Naive thymus-derived CD8-positive, alpha-beta T cell (primary cell): ENCODE measurements at places on chromosomes 2 and 18.

DNA sequence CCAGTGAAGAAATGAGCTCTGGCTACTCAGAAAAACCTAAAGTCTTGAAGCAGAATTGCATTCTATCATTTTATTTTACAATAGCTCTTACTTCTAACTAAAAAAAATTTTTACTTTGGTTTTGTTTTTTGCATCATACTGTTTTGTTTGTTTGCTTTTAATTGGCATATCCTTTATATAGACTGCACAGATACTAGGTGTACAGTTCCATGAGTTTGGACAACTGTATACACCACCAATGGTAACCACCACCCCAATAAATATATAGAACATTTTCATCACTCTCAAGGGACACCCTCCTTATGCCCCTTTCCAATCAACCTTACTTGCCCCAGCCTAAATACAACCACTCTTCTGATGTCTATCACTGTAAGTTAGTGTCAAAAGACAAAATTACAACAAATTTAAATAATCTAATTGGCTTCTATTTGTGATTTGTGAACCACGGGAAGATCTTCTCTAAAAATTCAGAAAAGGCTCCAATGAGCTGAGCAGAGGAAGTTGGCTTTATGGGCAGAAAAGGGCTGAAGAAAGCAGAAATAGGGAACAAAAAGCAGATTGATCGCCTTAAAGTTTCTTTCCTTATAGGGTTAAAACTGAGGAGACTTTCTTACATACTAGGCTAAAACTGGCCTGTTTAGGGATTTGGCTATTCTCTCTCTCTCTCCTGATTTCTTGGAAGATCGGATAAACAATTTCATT is 22.2 kb upstream of the SOS1 start:
- DNase-seq: no peak

DNA sequence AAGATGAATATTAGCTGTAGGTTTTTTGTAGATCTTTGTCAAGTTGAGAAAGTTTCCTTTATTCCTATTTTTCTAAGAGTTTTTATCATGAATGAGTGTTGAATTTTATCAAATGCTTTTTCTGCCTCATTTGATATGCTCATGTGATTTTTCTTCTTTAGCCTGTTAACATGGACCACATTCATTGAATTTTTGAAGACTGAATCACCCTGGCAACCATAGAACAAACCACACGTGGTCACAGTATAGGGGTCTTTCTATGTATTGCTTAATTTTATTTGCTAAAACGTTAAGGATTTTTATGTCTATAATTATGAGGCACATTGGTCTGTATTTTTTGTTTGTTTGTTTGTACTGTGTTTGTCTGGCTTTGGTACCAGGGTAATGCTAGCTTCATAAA is 201.7 kb upstream of the CWC22 start:
- no peak for DNase-seq

DNA sequence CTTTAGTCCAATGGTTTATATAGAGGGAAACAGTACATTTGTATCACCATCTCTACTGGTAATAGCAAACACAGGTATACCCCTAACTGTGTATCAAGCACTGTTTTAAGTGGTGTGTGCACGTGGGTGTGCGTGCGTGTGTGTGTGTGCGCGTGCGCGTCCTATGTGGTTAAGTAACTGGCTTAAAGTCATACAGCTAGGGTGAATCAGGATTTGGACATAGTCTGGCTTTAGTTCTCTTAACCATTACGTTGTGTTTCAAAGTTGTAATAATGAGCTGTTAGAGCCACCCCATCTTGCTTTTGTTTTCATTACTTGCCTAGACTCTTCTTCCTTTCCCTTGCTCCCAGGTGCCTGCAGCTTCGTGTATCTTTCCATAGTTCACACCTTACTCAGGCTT is 2.1 kb downstream of the HADHB start:
- DNase-seq: peak; percentile 15

DNA sequence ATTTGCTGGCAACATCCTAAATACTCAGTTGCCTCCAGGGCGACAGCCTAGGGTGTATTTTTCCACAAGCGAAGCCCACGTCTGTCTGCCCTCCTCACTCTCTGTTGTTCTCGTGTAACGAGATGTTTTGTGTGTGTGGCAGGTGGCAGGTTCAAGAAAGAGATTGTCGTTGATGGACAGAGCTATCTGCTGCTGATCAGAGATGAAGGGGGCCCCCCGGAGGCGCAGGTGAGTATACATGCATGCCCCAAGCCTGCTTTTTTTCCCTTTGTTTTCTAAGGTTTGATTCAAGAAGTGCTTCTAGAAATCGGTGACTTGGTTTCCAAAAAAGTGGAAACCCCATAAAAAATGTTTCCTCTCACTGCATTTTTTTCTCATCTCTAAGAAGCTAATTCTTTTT is 247.0 kb downstream of the AGAP1 start:
- DNase-seq: no peak

- DNase-seq: no peak
These were observed 61.9 kb upstream of the SPP2 start for GRCh38 chr2:233988581-233988980.

- DNase-seq: no peak
These were observed 97.4 kb upstream of the NABP1 start for GRCh38 chr2:191580581-191580980.

- DNase-seq: no peak
These were observed 23.8 kb upstream of the BAZ2B start for GRCh38 chr2:159640176-159640575.

- DNase-seq: no peak
These were observed 207.1 kb downstream of the TDRD15 start for GRCh38 chr2:21330786-21331391.

- DNase-seq: no peak
These were observed 52.7 kb downstream of the MTX2 start for GRCh38 chr2:176321916-176322315.

DNA sequence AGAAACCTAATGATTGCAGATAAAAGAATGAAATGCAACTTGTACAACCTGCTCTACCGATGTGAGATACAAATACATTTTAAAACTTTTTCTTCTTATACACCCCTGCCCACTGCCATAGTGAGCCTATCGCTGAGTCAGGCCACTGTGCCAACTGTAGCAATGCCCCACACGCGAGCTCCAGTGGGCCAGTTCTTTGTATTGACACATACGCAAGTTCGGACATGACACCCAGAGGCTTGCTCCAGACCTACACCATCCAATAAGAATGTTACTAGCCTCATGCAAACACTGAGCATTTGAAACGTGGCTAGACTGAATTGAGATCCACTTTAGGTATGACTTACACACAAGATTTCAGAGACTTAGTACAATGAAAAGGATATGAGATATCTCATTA is 340.1 kb downstream of the ARHGAP15 start:
- DNase-seq: no peak

DNA sequence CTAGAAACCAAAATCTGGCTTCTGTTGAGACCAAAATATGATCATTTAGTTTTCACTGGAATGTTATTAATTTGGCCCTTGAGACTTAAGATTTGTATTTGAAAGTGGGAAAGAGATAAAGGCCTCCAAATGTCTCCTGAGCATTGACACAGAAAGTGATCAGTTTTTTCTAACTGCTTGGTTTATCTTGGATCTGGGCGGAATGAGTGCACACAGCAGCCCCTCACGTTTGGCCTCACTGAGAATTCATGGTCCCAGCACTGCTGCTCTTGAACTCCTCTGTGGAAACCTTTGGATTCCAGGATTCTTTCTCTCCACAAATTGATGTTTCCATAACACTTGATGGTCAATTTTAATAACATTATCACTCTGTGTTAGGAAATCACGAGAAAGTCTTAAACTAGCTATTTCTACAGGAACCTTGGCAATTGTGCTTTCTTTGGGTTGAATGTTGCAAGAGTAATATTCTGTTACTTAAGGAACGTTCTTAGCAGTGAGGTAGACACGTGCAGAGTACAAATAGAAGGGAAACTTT is 180.3 kb upstream of the BCL2L11 start:
- DNase-seq: no peak

DNA sequence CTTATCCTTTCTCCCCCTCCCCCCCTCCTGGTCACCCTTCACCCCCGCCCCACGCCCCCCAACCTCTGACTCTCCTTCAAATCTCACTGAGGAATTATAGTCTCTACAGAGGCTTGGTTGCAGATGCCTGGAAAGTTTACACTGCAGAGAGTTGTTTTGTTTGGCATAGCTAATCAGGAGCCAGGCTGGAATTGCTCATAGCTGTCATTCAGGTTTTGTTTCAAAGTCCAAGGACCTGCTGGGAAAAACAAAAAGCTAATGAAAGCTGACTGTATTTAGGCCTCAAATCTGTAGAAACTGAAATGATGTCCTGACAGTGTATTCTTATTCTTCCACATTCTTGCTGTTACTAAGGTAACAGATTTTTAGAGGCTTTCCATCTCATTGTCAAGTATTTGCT is 22.6 kb downstream of the GREB1L start:
- DNase-seq: no peak

DNA sequence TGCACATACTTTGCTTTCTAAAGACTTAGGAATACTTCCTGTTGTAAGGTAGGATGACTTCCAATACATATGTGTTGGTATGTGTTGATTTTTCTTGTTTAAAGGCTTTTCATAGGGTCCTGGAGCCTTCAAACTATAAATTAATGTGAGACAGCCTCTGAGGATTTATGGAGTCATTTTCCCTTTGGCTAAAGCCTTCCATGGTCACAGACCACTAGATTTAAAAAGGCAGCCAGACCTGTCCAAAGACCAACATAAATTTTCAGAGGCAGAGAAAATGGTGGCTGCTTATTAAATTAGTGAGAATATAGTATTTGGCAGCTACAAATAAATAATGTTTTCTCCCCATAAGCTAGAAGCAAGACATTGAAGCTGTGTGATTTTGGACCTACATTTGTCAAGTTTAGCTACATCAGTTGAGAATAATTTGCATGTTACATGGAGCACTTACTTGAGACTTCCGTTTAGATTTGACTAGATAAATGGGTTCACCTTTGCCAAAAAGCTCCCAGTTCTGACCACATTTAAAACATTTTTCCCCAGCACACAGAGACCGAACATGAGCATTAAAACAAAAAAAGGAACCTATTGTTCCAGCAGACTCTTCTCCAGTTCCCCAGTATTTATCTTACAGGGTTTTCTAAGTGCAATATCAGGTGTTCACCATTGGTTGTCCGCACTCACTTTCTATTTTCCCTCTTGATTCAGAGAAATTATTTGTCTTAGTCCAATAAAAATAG is 402.9 kb downstream of the PARD3B start:
- no peak for DNase-seq

- no peak for DNase-seq
These were observed 127.3 kb upstream of the ERBB4 start for GRCh38 chr2:212665948-212666347.

- no peak for DNase-seq
These were observed 50.8 kb upstream of the PEX13 start for GRCh38 chr2:60966507-60967405.

GRCh38 chr2:98568161-98568956 is 40.0 kb downstream of the COA5 start:
- no peak for DNase-seq

DNA sequence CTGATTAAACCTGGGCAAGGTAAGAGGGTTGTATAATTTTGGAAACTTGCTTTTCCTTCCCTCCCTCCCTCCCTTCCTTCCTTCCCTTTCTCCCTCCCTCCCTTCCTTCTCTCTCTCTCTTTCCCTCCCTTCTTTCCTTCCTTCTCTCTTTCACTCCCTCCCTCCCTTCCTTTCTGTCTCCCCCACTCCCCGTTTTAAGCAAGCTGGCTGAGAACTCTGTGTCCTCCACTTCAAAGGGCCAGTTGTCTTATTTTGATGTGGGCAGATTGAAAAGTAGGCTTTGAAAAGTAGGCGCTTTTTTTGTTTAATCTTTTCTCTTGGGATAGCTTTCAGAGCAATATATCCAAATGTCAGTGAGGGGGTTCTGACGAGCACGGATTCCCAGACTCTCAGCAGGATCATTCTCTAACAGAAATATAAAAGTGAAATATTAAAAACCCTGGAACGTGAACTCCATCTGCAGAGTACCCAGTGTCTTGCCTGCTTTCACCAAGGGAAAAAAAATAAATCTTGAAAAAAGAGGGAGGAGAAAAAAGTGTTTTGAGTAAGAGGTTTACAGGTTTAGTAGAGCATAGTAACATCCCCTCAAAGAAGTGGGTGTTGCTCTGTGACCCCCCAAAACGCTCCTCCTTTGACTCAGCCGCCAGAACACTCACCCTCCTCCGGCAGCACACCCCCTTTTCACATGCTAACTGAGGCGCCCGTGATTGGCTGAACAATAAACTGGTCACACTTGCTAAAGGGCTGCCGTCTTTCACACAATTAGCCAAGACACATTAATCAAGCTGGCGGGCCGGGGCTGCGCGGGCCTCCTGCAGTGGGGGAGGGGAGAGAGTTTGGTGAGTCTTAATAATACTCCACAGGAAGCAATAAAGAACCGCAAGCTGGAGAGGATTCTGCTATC is 52.2 kb downstream of the CDK15 start:
- no peak for DNase-seq

GRCh38 chr18:53785811-53786210 is 438.7 kb downstream of the MBD2 start:
- DNase-seq: no peak

- no peak for DNase-seq
These were observed 155.1 kb upstream of the CELF4 start for GRCh38 chr18:37720663-37721062.

GRCh38 chr2:237171396-237171795 is 85.7 kb downstream of the COPS8 start:
- no peak for DNase-seq

GRCh38 chr2:130835766-130836015 is 1.0 kb upstream of the ARHGEF4 start:
- DNase-seq: no peak

DNA sequence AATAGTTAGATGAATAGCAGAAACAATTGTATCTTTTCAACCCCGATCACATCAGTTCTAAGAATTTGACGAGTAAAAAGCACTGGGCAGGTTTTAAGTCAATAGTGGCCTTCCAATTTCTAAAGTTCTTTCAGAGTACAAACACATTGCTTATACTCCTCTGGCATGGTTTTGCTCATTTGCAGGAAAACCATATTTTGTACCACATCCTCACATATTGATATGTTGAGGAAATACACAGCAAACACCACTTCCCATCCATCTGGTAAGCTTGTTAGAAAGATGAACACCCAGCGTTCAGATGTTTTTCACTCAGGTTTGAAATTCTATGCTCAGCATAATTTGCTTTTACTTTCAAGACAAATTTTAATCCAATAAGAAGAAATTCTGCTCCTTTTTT is 344.6 kb upstream of the ACVR2A start:
- no peak for DNase-seq

DNA sequence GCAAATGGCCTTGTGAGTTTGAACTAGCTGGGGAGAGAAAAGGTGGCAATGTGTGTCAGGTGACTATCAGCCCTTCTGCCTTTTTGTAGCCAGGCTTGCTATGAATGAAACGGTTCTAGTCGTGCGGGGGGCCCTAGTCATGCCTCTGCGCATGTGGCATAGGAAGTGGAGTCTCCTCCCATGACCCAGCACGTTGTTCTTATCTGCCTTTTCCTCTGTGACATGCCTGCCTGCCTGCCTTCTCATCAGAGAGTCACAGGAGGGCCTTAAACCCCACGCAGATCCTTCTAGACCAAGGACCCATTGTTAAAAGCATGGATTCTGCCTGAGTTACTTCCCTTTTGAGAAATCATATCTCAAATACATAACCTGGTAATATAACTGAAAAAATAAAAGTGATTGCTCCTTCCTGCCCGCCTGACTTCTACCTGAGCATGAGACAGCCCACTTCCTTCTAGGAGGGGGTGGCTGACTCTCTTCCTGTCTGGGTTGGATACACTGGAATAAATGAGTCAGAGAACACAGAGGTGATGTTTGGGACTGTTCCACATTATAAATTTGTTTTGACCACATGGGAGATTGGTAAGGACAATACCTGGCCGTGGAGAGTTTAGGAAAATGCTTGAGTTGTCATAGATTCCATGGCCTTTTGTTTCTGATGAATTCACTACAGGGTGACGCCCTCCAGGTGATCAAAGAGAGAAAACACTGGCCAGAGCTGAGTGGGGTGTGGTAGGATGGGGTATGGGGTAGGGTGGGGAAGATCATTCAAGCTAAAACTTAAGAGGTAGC is 49.8 kb downstream of the FBLN7 start:
- peak; percentile 67 for DNase-seq
